ENCODE measurements at places on chromosomes 3 and 15. TPM values are rescaled to one million over a fixed set of nuclear protein-coding genes. Genes with fewer than 3 reads are reported as not detected.

The DPPA4 gene
- total RNA-seq, result 546 TPM

The AMIGO3 gene
- 5.8 TPM for total RNA-seq

The GBE1 gene
- total RNA-seq, result 7.7 TPM

- no peak for DNase-seq
Observed at GRCh38 chr15:50137330-50137761, 18.3 kb upstream of the ATP8B4 start.

DNA sequence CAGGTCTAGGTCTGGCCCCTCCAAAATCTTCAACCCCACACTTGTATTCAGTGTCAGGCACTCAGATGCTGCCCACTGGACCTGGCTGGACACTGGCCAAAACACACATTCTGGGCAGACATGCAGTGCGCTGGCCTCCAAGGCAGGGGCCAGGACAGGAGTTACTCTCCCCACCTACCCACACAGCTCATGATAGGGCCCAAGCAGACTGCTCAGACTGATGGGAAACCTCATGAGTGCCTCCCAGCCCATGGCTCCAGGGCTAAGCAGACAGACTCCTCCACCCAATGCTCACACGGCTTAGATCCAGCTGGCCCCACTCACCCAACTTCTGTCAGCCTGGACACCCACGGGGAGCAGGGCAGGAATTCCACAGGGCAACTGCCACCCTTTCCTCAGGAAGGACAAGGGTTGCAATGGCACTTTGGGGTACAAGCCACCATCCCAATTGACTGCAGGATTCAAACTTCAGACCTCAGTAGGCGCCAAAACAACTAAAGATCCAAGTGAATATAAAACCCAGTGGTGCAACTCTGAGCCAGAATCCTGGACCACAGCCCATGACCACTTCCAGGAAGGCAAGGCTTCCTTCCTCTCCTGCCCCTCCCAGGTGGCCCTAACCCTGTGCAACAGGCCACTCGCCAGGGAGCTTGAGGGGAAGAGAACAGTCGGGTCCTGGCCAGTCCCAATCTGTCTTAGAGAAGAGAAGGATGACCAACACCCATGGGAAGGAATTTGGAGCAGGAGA is 1.4 kb downstream of the LTF start:
- DNase-seq, result no peak

The PCSK6 gene
- total RNA-seq, result 4.7 TPM

The HDGFL3 gene
- 68.0 TPM for total RNA-seq

DNA sequence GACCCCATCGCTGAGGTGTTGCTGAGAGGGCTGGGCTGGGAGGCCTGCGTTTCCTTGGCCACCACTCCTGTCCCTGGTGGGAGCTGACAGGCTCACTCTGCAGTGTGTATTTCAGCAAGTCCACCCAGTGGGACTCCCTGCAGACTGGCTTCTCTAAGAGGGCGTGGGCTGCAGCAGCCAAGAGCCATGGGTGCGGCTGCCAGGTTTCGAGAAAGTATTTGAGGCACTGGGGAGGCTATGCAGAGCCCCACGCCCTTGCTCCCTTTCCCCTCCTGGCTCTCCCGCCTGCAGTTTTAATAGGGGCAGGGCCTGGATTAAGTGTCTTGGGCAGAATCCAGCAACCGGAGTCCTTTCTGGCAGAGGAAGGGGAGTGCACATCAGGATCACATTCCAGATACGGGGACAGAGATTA is 242.1 kb downstream of the THSD4 start:
- no peak for DNase-seq

The SYNM gene
- 2.1 TPM for total RNA-seq
